ENCODE measurements at places on chromosomes 5 and 9.

- no peak for DNase-seq
Observed at GRCh38 chr5:15248731-15249130, 251.2 kb upstream of the FBXL7 start.

- no peak for DNase-seq
Observed at GRCh38 chr9:35340046-35340445, 149.9 kb upstream of the RUSC2 start.

- DNase-seq, result no peak
Observed at GRCh38 chr5:143946837-143947236, 134.9 kb downstream of the HMHB1 start.

DNA sequence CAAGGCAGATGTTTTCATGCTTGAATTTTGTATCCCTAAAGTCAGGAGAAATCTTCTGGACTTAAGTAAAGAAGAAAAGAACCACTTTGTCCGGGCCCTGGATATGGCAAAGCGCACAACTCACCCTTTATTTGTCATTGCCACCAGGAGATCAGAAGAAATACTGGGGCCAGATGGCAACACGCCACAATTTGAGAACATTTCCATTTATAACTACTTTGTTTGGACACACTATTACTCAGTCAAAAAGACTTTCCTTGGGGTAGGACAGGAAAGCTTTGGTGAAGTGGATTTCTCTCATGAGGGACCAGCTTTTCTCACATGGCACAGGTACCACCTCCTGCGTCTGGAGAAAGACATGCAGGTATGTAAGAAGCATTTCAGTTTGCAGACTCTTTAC is 2.3 kb downstream of the TYRP1 start:
- no peak for DNase-seq

DNA sequence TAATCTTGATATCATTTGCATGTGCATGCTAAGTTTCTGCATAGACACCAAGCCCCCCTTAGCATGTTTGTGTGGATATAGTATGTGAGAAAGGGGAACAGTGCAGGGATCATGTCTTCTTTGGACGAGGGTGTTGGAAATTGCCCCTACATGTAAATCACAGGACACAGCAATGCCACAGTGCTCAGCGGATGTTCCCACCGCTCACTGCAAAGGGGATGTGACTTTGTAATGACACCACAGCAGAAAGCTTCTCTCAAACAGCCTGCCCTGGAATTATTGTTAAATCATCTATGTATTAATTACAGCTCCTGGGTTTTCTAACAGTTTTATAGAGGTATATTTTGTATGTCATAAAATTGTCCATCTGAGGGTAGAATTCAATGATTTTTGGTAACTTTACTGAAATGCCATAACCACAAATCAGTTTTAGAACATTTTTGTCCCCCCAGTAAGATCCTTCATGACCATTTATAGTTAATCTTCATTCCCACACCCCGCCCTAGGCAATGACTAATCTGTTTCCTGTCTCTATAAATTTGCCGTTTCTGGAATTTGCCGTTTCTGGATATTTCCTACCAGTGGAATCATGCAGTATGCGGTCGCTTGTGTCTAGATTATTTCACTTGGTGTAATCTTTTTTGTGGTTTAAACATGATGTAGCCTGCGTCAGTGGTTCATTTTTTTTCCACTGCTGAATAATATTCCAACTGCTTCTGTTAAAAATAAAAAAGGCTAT is 648.5 kb upstream of the WWC1 start:
- DNase-seq, result no peak

DNA sequence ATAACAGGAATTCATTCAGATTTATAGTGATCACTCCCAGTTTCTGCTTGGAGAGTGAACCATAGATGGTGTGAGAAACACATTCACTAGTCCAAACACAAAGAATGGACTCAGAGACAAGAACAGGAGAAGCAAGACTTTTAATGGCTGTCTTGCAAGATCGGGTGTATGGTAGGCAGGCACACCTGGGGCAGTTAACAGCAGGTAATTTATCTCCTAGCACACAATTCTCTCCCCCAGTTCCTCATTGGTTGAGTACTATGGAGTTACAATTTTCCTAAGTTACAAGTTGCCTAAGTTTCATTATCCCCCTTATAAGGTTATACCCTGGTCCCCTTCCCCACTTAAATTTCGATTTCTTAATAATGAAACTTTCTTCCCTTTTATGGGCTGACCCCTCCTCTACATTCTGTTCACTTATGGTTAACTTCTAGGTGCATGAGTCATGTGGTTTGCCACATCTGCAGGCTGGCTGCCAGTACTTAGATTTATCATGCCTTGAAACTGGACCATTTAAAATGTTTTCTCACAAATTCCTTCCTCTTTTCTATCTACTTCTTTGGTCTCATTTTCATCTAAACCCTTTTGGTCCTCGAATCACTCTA is 623.3 kb downstream of the HINT1 start:
- DNase-seq, result no peak

- DNase-seq, result no peak
Observed at GRCh38 chr5:71810023-71810422, 90.9 kb downstream of the CARTPT start.

GRCh38 chr5:151771259-151772028 is at the start of gene G3BP1:
Gene G3BP1 (plus strand): TSS chr5:151771954. CDS start chr5:151786621, 14,667 bp downstream.
- peak; percentile 100 for DNase-seq

- DNase-seq, result peak; percentile 70
Observed at GRCh38 chr9:72205513-72205912, 56.3 kb downstream of the GDA start.
